ENCODE measurements at places on chromosomes 6 and 20.

- DNase-seq: no peak
These were observed 38.0 kb downstream of the KLHL31 start for GRCh38 chr6:53627391-53628218.

GRCh38 chr6:13624871-13625288 is 9.7 kb downstream of the NOL7 start:
- peak; percentile 29 for DNase-seq

DNA sequence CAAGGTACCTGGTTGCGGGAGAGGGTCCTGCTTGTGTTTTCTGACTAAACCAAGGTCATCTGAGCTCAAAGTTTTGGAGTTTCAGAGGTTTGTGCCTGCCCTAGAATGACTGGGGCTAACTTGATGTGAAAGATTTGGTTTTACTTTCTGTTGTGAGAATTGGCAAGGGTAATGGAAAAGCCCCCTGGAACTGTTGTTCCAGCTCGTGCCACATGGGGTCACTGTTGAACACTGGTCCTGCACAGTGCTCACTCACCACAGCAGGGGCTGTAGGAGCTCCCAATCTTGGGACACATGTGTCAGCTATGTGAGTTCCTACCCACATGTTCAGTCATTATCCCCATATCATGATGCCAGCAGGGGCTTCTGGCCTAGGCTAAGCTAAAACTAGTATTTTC is 6.5 kb downstream of the TGM6 start:
- DNase-seq: no peak

DNA sequence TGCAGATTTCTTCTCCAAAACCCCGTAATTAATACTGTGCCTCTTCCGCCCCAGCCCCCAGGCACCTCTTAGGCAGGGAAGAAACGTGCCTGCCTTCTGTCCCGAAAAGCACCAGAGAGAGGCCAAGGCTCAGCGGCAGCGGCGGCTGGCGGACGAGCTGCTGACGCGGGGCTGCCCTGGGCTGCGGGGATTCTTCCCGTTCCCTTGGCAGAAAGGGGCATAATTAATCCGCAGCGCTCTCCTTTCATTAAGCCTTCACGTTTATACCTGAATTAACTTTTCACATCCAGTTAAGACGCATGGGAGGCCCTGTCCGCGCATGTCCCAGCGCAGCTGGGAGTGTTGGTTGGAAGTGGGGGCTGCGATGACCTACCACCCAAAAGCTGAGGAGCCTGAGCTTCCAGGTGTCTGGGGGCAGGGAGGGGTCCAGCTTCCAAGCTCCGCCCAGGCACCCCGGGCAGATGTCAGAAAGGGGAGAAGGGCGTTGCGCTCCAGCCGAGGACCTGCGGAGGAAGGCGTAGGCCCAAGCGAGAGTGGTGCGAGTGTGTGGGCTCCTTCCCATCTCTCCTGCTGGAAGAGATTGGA is 167.4 kb upstream of the LRFN2 start:
- DNase-seq: no peak

DNA sequence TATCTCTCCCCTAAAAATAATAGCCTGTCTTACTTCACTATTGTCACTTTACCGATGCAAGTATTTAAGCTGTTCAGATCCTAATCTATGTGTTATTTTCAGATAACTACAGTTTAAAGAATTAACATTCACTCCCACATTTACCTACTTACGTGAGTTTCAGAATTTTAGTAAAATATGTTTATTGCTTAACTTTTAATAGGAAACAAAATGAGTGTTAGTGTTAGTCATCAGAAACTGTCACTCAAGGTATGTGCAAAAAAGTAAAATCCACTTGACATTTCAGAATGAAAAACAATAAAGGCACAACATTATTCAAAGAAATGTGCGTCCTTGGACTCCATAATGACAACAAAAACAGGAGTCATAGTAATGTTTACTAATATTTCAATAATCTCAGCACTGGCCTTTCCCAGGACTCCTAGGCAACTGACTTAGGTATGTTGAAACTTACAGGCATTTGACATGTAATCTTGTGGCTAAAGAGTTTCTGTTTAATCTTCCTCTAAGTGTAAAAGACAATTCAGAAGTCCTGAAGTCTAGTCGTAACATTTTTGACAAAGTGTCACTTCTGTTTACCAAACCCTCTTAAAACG is 4.5 kb downstream of the ATXN1 start:
- no peak for DNase-seq

- DNase-seq: no peak
These were observed 120.1 kb upstream of the PMEPA1 start for GRCh38 chr20:57829805-57830514.

- DNase-seq: no peak
These were observed 156.3 kb downstream of the SCML4 start for GRCh38 chr6:107667790-107668189.

DNA sequence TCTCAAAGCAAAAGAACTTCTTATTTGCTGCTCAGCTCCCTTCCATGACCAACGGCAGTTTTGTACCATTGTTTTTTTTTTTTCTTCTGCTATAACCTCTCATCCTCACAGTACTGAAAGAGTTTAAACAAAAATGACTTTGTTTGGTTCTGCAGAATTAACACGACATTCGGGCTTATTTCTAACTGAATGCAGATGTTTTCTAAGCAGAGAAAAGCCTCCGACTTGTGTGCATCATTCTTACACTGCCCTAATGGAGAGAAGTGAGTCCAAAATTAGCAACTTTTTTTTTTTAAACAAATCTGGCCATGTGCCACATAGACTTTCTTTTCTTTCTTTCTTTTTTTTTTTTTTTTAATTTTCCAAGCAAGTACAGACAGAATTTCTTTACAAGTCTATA is 382.7 kb downstream of the HDGFL1 start:
- no peak for DNase-seq

Data from CD4-positive, alpha-beta T cell treated with Interleukin-6 at 100 ng/mL for 8 hours (primary cell).